ENCODE measurements at places on chromosomes 11 and 22.
A peak's percentile ranks its signal among the peaks of the same experiment; 100 is the strongest.

DNA sequence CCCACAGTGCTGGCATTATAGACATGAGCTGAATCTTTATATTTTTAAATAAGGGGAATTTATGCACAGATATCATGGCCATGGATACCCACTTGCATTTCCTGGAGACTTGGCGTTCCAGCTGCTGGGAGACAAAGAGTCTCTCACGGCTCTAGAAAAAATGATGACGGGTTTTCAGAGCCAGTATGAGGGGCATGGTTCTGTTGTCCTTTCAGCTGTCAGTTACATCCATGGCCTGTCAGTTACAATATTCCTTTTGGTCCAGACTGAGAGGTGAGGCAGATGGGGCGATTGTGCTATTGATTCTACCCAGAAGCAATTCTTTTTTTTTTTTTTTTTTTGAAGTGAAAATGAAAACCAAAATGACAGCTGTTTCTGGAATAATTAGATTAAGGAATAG is 29.7 kb downstream of the USH1C start:
- no peak for DNase-seq

DNA sequence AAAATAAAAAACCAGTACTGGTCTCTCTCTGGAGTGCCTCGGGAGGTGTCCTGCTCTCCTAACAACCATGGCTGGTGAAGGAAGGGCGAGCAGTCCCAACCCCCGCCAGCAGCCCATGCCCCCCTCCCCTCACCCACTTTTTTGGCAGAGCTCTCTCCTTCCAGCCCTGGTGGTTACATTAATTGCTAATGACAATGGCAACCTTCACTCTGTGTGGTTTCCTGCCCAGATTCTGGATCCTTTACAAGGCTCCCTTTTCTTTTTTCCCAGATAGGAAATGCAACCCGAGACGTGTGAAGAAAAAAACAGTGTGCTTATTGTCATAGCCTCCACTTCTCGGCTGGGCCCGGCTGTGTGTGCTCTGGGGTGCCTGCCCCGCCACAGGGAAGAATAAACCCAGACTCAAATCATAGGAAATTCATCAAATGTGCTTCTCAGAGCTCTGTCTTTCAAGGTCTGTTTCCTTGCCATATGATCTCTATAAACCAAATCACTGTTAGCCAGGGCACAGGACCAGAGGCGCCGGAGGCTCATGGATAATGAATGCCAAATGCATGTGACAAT is 513.0 kb downstream of the SOX6 start:
- DNase-seq, result no peak

- DNase-seq, result no peak
These were observed 1044.7 kb downstream of the BRD1 start for GRCh38 chr22:48782811-48783511.

GRCh38 chr11:61266602-61267001 is 25.6 kb downstream of the PGA5 start:
- no peak for DNase-seq

GRCh38 chr11:23570828-23571227 is 710.6 kb upstream of the CCDC179 start:
- no peak for DNase-seq

DNA sequence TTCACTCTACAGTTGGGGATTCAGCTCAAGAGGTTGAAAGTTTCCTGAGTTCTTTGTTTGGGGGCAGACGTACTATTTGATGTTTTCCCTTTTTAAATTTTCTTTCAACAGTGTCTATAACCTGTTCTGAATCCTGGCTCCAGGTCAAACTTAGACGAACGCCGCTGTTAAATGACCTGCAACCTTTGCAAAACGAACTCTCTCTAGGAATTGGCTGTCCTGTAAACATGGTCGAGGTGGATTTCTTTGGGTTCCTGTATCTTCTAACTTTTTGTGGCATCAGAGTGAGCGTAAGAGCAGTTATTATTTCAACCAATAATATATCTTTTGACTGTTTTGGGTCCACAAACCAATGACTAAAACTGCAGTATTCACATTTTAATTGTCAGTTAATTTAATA is 1.6 kb downstream of the OOSP4A start:
- DNase-seq, result no peak

DNA sequence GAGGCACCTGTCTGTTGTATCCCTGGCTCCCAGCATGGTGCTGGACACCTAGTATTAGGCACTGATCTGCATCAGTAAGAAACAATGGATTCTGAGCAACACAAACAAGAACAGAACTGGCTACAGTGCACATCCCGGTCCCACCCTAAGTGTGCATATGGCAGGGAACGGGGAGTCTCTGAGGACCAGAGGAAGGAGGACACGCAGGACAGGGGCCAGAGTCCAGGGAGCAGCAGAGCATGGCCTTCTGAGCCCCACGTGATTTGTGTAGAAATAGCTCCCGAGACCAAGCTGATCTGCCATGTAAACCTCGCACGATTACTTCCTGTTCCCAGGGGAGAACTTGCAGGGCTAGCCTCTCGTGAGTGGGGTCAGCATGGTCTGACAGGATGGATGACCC is 12.7 kb upstream of the SNX32 start:
- peak; percentile 75 for DNase-seq

- no peak for DNase-seq
These were observed 448.3 kb upstream of the DDI1 start for GRCh38 chr11:103587901-103588788.
